ENCODE measurements at places on chromosomes 3 and 15.
A peak's percentile ranks its signal among the peaks of the same experiment; 100 is the strongest.

- DNase-seq: no peak
Observed at GRCh38 chr3:174218016-174218415, 641.1 kb upstream of the NAALADL2 start.

GRCh38 chr3:188752850-188753249 lies 418.9 kb upstream of the TPRG1 start:
- no peak for DNase-seq

GRCh38 chr3:75220932-75221331 lies 443.2 kb upstream of the FRG2C start:
- DNase-seq: no peak

GRCh38 chr3:59818033-59818918 lies 768.5 kb upstream of the CFAP20DC start:
- DNase-seq: no peak

- DNase-seq: no peak
Observed at GRCh38 chr3:111621535-111621934, 26.4 kb upstream of the ZBED2 start.

- DNase-seq: no peak
Observed at GRCh38 chr3:72810659-72811434, 37.4 kb downstream of the SHQ1 start.

DNA sequence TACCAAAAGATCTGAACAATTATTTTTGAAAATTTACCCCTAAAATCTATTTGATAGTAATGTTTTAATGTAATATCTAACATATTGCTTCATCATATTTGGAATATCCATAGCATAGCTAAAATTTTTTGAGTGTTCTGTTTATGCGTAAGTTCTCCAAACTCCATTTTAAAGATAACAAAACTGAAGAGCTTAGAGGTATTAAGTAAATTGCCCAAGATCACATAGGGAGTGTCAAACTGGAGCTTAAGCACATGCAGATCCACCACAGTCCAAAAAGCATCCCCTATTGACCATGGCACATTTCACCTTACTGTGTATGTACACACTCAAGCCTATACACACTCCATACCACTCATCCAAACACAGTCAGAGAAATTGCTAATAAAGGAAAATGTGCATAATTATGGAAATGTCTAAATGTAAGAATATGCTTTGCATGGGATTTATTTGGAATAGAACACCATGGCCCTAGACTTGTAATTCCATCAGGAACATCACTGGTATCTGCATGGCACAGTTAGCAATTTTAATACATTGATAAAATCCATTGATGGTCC lies 85.2 kb upstream of the TGFBR2 start:
- no peak for DNase-seq

GRCh38 chr15:50206020-50206419 lies 24.0 kb downstream of the SLC27A2 start:
- no peak for DNase-seq

DNA sequence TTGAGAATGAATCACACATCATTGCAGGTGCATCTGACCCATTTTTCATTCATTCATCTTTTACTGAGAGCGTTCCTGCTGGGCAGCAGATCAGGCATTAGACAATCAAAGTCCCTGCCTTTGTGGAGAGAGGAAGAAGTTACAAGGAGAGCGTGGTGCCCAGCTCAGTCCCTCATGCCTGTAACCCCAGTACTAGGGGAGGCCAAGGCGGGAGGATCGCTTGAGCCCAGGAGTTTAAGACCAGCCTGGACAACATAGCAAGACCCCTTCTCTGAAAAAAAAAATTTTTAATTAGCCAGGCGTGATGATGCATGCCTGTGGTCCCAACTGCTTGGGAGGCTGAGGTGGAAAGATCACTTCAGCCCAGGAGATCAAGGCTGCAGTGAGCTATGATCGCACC lies 35.0 kb upstream of the MEX3B start:
- DNase-seq: no peak

DNA sequence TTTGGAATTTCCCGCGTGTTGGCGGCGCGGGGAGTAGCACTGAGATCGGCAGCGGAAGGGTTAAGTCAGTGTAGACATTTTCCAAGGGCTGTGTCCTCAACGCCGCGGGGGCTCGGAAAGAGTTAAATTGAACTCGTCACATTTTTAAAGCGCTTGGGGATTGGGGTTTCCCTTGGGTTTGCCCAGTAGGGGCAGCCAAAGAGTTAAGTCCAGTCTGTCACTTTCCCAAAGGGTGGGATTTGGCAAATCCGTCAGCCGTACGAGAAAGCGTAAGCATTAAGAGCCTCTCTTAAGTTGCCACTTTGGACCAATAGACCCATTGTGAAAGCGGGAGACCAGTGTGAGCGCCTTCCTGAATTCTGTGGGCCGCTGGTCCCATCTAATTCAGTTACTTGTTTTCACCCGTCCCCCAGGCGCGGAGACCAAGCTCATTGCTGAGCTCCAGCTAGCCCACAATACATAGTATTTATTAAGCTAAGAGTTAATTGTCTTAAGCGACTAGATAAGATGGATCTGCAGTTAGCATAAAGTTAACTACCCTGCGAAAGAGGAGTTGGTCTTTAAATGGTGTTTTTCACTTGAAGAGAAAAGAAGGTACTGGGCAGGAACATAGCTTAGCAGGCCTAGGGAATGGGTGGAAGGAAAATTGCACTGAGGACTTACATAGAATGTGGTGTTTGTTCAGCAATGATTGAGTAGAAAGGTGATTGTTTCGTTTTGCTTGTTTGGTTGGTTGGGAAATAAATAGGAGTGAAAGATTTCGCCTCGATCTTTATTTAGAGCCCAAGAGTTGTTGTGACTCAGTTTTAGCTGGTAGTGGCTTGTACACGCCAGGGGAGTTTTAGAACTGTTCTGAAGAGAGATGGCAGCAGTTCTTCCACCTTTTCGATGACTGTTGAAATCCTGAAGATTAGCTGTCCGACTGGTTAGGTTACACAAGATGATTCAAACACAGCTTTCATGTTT lies 932 bp downstream of the ARL8B start:
- peak; percentile 22 for DNase-seq

DNA sequence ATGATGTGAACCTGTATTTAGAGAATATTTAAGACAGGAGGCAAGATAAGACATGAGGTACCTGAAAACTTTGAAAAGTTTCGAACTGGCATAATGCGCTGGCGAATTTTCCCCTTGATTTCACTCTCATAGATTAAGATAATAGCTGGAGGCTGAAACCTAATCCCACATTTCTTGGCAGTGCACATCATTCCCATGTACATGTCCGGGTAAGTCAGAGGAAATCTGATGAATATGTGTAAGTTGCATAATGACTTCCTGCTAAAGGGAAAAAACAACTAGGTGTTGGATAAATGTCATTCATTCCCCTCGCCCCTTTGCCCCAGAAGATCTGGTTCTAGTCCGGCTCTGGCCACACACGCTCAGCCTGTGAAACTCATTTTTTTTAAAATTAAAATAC lies 3.6 kb downstream of the CEP19 start:
- DNase-seq: no peak

DNA sequence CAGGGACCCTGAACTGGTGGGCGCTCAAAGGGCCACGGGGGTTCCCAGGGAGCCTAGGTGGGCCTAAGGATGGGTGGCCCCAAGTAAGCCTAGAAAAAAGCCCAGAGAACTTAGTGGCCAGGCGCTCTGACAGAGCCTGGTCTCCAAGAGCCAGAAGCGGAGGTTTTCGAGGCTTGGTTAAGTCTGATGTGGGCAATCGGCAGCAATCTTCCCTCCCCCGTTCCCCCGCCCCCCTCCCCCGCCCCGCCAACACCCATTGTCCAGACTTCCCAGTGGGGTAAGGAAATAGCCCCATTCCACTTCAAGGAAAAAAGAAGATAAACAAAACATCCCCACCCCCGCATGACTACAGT lies 6.7 kb downstream of the EOMES start:
- no peak for DNase-seq

GRCh38 chr3:148748283-148748682 lies 50.6 kb downstream of the AGTR1 start:
- no peak for DNase-seq

DNA sequence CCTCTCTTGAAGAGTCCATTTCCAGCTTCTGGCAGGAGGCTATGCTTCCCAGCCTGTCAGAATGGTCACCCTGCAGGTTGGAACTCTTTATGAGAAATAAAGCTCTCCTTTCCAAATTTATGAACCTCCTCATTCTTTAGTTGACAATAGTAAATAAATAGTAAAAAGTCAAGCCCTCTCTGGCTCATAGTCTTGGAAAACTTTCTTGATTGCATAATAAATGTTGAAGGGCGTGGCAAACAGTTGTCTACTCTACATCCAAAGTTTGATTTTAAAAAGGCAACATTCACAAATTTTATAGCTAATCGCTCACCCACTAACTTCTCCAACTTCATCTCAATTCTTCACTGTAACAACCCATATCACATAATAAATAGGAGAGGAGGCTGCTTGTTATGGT lies 58.8 kb downstream of the MCF2L2 start:
- no peak for DNase-seq

GRCh38 chr3:68915973-68916372 lies 16.4 kb downstream of the TAFA4 start:
- DNase-seq: no peak

GRCh38 chr15:76253691-76254473 lies 57.4 kb downstream of the ETFA start:
- DNase-seq: no peak

GRCh38 chr15:70093481-70094319 lies 4.0 kb downstream of the TLE3 start:
- no peak for DNase-seq

DNA sequence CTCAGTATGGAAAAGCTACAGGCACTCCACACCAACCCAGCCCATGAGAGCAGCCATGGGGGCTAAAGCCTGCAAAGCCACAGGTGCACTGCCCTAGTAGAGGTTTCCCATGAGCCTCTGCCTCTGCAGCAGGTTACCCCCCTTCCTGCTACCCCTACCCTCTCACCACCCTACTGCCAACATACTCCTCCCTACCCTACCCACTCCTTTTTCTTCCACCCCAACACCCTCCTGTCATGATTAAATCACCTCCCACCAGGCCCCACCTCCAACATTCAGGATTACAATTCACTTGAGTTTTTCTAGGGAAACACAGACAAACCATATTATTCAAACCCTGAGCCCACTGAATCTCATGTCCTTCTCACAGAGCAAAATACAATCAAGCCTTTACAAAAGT lies 88.4 kb downstream of the LMLN start:
- no peak for DNase-seq

DNA sequence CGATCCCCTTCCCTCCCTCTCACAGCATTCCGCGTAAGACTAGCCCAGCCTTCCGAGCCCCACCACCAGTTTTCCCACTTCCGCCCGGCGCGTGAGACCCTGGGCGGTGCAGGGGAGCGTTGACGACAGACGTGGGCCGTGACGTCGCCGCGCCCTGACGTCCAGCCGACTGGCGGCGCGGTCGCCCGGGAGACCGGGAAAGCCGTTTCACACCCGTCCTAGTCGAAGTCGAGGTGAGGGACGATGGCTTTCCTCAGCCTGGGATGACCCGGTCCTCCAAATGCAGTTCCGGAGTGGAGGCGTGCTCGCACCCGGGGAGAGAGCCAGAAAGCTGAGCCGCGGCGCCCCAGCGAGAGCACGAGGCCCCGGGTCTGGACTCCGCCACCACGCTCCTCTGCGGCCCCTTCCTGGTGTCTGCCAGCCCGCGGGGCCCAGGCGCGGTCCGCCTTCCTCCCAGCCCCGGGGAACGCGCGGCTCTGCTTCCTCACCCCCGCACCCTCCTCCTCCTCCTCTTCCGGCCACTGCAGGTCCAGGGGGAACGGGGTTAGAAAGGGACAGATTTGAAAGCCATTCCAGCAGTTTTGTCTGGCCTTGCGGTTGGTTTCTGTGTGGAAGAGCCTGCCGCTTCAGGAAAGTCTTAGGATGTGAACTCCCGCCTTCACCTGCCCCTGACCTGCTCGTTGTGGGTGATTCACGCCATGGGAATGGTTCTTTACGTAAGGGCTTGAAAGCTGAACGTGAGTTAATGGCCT lies at the start of gene LEKR1:
Gene LEKR1 (plus strand): TSS at position 210 of the 752 bp plus-strand sequence. CDS start 2,977 bp downstream, outside the sequence.
- peak; percentile 63 for DNase-seq

- DNase-seq: no peak
Observed at GRCh38 chr3:55691141-55691540, 204.0 kb upstream of the WNT5A start.

- no peak for DNase-seq
Observed at GRCh38 chr15:73796331-73796831, 43.2 kb upstream of the INSYN1 start.

DNA sequence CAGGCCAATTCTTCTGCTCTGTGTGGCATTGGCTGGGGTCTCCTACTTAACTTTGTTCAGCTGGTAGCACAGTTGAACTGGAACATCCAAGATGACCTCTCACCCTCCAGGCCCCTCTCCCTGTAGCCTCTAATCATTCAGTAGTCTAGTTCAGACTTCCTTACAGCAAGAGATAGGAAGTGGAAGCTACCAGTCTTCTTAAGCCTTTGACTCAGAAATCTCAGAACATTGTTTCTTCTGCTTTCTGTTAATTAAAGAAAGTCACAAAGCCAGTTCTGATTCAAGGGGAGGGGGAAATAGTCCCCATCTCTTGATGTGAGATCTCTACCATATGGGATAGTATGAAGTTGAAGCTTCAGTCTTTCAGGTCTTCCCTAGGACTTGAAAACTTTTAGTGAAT lies 18.8 kb upstream of the SACM1L start:
- no peak for DNase-seq

GRCh38 chr15:60975952-60976351 lies 253.2 kb downstream of the RORA start:
- no peak for DNase-seq

GRCh38 chr3:140468407-140468806 lies 209.5 kb upstream of the TRIM42 start:
- DNase-seq: no peak

GRCh38 chr3:48984663-48985062 lies 5.4 kb upstream of the P4HTM start:
- no peak for DNase-seq
